ENCODE measurements at places on chromosomes 16 and 17.

DNA sequence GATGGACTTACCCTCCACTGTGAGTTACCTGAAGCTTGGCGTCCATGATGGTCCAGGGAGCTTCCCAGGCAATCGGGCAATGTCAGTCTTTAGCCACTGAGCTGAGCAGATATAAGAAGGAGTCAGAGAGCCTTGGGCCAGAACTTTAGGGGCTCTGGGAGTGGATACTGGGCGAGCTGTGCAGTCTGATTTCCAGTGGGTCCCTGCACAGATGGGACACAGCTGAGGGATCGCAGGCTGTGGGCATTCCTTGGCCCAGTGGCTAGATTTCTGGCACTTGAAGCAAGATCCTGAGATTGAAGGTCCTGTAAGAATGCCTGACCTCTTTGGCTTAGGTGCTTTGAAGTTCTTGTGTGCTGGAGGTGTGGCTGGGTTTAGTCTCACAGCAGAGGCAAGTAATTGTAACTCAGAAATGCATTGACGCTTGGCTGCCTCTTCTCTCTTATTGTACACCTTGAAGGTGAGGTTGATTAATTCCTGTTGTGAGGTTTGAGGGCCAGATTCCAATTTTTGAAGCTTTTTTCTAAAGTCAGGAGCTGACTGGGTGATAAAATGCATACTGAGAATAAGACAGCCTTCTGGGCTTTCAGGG, 2283.8 kb downstream of the TP53TG3F start:
- no peak for DNase-seq

DNA sequence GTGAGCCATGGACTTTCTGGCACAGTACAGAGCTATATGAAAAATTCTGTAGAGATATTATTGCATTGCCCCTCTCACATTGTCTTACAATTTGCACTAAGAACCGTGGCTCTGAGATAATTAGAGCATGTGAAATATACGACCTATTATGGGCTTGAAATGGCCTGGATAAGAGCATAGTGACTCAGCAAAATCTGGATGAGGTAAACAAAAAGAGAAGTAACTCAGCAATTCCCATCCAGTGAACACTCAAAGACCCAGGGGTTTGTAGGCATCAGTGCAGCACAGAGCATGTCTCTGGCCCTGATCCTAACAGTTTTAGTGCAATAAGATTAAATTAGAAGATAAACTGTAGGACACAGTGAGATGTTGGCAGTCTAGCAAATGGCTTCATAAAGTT, 317.2 kb upstream of the MYOCD start:
- no peak for DNase-seq

DNA sequence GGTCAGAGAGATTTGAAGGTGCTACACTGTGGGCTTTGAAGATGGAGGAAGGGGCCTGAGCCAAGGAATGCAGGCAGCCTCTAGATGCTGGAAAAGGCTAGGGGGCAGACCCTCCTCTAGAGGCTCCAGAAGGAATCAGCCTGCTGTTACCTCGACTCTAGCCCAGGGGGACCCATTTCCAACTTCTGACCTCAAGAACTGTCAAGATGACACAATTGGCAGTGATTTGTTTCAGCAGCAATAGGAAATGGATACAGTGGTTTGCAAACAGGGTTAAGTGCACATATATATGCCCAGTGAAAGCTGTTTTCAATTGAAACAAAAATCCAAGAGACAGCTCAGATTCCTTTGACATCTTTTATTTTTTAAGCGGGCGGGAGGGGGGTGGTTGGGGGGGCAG, 3.7 kb upstream of the ZDHHC1 start:
- no peak for DNase-seq

GRCh38 chr17:59289981-59290301, 41.5 kb upstream of the YPEL2 start:
- no peak for DNase-seq

- peak; percentile 13 for DNase-seq
Observed at GRCh38 chr17:42361781-42362186, 26.5 kb downstream of the STAT3 start.

DNA sequence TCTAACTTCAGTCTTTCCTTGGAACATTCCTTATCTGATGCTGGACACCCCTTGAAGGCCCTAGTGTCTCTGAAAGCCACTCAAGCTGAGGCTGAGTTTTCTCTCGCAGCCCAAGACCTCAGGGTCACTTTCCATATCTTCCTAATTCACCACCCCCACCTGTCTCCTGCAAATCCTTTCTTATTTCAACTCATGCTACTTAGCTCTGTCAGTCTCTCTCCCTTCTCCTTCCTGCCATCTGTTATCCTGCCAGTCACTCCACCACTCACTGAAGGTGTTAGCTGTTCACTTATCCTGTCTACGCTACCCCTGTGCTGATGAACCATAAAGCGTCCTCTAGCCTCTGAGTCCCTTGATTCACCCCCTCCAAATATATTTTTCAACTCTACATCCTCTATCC, 143.9 kb upstream of the SHISA6 start:
- DNase-seq: no peak
